ENCODE measurements at places on chromosomes 2 and 18.
A peak's percentile ranks its signal among the peaks of the same experiment; 100 is the strongest.

GRCh38 chr2:237546876-237547395 lies 19.4 kb upstream of the PRLH start:
- no peak for DNase-seq

- DNase-seq: no peak
These were observed 18.4 kb downstream of the HDAC4 start for GRCh38 chr2:239382384-239382880.

DNA sequence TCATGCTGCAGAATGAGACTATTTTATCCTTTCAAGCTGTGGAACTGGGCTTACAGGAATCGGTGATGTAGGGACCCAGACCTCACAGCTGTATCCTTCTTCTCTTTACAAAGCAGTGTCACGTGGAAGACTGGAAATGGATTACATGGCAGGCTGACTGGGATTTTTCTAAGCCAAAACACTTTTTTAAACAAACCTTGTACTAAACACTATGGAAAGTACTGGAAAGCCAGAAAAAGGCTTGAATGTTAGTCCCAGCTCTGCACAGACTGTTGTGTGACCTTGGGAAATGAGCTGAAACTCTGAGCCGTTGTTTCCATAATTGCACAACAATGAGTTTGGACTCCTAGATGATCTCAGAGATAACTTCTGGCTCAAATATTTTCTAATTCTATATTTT lies 7.6 kb upstream of the ADAM23 start:
- DNase-seq: no peak

DNA sequence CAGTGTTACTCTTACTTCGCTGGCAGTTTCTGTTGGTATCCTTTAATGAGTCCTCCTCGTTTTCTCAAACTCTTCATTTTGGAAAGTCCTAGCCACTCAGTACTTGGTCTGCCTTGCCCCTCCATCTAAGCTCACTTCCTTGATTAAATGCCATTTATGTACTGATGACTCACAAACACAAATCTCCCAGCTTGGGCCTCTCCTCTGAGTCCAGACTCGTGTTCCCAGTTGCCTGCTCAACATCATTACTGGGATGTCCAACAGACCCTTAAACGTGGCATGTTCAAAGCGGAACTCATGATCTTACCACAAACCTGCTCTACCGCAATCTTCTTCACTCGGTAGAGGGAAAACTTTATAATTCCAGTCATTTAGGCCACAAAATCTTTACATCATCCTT lies 13.8 kb upstream of the CCDC68 start:
- no peak for DNase-seq

DNA sequence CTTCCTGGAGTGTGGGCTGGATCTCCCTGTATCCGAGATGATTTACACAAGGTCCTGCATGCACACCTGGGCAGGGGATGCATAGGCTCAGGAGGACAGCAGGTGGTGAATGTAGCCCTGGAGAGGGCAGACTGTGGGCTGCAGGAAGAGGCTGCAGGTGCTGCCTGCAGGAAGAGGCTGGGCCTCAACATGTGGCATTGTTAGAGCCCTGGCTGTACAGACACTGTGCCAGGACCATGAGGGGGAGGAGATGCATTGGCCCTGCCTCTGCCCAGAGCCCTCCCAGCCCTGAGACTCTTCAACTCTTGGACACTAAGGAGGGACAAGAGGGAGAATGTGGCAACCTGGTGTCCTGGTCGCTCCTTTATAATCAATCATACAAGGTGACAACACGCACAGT lies 392.8 kb downstream of the TNS1 start:
- no peak for DNase-seq

DNA sequence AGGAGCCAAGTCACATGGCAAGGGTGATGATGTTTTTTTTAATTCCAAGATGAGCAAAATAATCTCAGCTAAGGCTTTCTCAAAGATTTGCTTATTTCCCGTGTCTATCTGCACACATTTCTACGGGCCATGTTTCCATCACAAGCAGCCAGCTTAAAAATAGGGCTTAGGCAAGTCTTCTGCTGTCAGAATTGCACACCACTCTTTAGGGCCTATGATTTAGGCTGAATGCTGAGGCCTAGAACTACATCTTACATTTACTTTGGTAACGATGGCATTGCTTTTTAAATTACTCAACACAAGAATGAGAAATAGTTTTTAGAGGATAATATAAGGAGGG lies 144.2 kb downstream of the RNF144A start:
- no peak for DNase-seq

- peak; percentile 84 for DNase-seq
These were observed 55.0 kb downstream of the ARHGAP25 start for GRCh38 chr2:68789603-68790002.
